Activated CD4-positive, alpha-beta T cell treated with anti-CD3 and anti-CD28 coated beads, Interleukin-2, amount 50 U/mL, for 16 hours (primary cell): ENCODE measurements at places on chromosomes 1 and 21.

- DNase-seq = no peak
Measured at GRCh38 chr21:43693981-43694380, 24.9 kb upstream of the PDXK start.

DNA sequence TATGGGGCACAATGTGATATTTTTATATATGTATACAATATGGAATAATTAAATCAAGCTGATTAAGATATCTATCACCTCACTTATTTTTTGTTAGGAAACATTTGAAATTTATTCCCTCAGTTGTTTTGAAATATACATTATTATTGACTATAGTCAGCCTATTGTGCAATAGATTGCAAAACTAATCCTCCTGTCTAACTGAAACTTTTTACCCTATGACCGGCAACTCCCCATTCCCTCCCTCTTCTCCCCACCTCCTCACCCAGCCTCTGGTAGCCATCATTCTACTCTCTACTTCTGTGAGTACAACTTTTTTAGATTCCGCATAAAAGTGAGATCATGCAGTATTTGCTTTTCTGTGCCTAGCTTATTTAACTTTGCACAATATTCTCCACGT is 117.7 kb upstream of the SGIP1 start:
- DNase-seq = no peak

DNA sequence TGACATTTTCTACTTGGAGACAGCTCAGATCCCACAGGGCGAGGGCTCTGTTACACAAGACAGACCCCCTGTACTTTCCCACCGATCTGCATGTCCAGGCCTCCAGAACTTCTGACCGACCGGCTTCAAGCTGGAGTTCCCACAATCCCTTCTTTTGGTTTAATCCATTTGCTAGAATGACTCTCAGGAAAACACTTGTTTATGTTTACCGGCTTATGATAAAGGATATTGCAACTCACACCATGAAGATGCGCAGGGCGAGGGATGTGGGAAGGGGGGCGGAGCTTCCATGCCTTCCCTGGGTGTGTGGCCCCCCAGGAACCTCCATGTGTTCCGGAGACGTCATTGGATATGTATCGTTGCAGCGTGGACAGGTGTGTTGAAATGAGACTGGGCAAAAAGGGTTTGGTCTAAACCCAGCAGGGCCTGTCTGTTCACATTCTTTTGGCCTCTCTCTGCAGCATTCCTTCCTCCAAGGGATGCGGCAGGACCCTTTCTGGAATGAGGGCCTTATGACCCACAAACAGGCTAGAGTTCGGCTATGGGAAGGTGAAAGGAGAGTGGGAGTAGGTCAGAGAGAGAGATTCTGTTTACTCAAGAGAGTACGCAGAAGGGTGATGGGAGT is 7.5 kb upstream of the IGSF5 start:
- no peak for DNase-seq

DNA sequence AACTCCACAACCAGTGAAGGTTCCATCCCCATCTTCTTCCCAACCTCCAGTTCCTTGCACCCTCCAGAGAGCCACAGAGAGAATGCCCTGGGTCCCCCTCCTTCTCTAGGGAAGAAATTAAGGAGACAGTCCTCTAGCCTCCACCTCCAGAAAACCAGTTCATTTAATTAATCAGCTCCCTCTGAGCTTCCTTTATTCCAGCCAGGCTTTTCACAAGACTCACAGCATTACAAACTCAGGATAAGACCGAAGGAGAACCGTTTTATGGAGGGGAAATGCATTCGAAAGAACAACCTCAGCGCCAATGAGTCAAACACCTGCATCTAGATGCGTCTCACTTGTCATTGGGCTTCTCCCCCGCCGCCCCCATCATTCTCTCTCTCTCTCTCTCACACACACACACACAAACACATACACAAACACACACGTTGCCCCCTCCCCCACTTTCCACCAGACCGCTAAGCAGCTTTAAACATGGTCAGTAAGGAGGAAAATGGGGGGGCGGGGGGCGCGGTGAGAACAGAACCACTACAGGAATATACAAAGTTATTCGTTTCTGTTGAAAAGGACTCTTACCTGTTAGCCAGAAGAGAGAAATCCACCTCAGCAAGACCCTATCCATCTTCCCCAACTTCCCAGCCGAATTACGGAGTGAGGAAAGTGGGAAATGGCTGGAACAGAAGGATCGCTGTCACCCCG is 544 bp downstream of the ILDR2 start:
- peak; percentile 10 for DNase-seq

DNA sequence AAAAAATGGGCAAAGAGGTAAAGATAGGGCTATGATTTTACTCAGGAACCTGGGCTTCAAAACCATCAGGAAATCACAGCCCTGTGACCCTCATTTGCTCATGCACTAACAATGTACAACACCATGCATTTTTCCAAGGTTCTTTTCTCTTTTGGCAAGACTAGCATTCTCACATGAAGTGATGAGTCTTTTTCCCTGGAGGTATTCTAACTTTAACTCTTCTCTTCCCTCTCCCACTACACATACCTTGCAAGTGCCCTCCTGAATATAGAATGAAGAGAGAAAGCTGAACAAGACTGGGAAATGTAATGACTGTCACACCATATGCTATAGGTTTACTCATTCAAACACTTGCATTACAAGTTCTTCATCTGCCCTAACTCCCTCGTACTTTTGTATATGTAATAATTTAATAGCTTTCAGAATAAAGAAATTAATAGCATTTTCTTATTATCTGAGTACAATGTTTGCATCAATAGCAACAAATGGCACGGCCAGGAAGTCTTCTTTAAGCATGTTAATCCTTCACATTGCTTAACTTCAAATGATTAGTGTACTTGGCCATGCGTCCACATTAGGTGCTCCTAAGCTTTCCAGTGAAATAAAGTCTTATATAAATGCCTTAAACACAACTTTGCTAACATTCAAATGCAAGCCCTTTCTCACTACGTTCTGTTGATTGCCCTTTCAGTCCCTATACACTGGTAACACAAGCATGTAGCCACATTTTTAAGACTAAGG is 1.8 kb downstream of the NIBAN1 start:
- DNase-seq = peak; percentile 50

GRCh38 chr1:203888807-203889251 is 27.4 kb downstream of the SNRPE start:
- DNase-seq = no peak

DNA sequence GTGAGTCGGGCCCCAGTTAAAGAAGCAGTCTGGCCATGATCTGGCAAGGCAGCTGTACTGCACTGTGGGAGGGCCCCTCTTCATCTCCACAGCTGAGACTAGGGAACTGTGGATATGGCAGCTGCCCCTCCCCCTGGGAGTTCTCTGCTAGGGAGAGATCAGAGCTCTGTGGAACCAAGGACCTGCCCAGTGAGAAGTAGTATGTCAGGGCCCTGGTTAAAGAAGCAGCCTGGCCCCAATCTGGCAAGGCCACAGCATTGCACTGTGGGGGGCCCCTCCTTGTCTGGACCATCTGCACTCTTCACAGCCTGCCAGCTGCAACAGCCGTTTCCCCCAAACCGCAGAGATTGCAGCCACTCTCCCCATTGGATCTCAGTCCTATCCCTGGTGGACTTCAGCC is 208.5 kb downstream of the DNAH14 start:
- no peak for DNase-seq

GRCh38 chr1:235650341-235651169 is 971 bp upstream of the GNG4 start:
- DNase-seq = no peak

DNA sequence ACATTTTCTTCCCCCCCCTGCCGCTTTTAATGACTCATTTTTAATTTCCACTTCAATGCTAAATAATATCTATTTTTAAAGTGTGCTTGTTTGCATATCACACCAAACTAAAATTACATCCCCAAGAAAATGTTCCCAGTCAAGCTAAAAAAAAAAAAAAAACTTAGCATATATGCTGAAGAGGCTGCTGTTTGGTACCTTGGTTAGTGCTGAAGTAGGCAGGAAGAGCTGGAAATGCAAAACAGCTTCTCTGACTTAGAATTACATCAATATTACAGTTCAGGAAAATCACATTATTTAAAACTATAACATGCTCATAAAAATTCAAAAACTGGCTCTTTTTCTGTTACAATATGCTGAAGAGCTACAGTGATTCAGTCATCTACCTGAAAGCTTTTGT is 372.3 kb downstream of the SMYD3 start:
- no peak for DNase-seq

DNA sequence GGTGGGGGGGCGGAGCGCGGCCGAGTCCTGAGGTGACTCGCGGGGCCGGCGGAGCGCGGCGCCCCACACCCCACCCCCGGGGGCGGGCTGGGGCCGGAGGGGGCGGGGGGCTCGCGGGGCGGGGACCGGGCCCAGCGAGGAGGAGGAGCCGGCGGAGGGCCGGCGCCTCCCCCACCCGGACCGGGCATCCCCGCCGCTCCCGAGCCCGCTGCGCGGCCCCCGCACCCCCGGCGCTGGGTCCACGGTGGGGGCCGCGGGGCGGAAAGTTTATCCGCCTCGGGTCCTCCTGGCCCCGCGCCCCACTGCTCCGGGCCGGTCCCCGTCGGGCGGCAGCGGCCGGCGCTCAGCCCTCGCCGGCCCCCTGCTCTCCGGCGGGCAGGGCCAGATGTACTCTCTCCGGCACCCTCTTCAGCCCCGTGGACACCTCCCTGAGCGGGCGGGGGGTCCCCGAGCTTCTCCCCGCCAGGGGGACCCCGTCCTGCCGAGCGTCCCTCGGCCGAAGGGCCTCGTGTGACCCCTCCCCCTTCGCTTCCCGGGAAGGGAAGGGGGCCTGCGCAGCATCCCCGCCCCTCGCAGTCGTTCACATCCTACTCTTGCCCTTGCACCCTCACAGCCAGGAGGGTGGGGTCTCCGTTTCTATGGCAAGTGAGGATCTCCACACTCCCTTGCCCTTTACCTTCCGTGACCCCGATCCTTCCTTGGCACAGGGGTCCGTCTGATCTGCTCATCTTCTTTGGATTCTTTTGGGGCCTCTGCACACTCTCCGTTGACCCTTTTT is 663 bp downstream of the CAMTA1 start:
- peak; percentile 17 for DNase-seq

GRCh38 chr1:43238991-43239469 is 30.8 kb upstream of the TMEM125 start:
- no peak for DNase-seq

GRCh38 chr1:107633596-107633995 is 331.4 kb downstream of the VAV3 start:
- DNase-seq = no peak

- peak; percentile 72 for DNase-seq
Measured at GRCh38 chr1:172134087-172134731, 286.3 kb upstream of the C1orf105 start.
